Spinal cord (tissue), 10 donors: ENCODE measurements at places on chromosomes 2 and 18.

DNA sequence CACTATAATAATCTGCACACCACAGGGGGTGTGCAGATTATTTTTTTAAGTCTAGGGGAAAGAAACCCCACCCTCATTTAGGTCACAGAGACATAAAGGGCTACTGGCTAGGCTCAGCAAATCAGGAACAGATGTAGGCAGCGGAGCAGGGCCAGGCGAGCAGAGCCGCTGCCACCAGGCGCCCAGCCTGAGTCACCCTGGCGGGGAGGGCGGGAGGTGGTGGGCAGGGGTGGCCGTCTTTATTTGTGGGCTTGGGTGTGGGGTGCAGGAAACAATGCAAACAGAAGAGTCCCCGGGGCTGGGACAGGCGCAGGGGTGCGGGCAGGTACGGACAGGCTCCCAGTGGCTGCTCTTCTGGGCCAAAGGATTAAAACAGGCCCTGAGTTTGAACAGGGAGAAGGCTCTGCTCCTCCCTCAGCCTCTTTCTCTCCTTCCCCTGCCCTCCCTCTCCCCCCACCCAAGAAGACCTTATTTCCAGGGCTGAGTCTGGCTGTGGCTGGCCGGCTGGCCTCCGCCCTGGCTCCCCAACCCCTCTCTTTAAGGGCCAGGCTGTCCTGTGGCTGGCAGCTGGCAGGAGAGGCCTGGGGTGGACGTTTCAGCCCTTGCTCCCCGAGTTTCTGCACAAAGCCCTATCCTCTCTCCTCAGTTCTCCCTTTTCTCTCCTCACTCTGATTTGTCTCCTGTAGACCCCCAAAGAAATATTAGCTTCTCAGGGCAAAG, 142.9 kb upstream of the SMAD2 start:
- no peak for DNase-seq

DNA sequence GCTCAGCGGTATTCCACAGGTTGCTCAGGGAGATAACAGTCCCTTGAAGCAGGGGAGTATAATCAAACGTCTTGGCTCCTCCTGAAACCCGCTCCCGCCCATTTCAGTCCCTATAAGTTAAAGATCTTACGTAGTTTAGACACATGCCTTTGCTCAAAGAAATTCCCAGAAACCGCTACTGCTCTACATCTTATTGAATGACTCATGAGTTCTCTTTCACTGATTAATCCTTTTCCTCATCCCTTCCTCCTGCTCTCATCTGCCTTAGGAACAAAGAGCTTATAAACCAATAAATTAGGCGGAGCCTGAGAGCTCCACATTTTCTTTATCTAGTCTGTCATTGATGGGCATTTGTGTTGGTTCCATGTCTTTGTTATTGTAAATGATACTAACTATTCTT, 4.2 kb upstream of the SERPINB4 start:
- DNase-seq, result no peak

DNA sequence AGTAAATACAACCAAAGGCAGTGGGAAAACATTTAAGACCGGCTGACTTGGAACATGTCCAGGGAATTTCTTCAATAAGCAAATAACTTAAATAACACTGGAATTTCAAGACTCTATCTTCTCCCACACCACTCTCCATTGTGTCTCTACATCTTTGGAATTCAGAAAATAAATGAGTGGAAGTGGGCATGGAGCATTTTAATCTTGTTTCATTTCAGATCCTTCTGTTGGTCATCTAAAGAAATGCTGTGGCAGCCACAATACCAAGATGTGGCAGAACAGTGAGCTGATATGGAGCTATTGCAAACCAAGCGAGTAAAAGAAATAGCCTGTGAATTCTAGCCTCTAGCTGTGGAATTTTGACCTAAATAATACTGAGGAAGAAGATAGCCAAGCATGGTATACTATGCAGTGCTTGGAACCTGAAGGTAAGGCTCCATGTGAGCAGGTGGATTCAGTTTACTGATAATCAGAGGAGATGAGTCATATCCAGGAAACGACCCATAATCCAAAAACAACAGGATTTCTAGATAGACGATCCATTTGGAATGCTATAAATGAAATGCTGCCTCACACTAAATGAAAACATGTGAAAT, 157.1 kb upstream of the SCN7A start:
- DNase-seq, result no peak

DNA sequence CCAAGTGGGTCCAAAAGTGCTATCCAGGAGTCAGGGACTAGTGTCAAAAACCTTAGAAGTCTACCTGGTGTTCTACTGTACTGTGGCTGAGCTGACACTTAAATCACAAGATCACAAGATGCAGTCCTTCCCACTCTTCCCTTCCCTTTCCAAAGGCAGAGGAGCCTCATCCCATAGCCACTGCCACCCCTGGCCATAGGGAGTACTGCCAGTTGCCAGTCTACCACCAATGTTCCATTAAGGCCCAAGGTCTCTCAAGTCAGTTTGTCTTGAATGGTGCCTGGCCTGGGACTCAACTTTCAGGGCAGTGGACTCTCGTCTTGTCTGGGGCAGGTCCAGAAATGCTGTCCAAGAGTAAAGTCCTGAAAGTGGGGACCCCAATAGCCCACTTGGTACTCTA, 585.6 kb downstream of the NUP35 start:
- no peak for DNase-seq

DNA sequence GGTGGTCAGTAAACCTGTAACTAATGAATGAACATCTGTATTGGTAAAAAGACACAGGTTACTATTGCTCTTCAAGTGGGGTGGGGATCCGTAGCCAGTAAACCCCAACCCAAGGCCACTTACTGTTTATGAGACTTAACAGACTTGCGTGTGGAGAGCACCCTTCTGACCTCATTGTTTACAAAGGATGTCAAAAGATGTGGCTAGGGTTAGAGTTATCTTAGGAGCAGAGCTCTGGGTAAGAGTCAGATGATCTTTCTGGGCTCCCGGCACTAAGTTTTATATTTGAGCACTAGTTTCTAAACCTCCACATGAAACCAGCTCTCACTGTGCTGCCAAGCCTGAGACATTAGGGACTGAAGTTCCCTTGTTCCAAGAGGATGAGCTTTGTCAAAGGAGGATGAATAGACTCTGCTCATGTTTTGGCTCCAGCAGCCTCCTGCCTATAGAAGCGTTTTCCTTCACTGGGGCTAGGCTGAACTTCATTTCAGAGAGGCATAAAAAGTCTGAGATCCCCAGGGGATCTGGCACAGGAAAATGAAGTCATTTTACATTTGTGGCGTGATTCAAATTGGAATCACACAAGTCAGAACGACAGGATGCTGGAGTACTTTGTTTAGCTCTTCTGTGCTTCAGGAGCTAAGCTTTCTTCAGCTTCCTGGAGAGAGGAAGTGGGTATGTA, 403.1 kb upstream of the TRIB2 start:
- DNase-seq, result no peak

DNA sequence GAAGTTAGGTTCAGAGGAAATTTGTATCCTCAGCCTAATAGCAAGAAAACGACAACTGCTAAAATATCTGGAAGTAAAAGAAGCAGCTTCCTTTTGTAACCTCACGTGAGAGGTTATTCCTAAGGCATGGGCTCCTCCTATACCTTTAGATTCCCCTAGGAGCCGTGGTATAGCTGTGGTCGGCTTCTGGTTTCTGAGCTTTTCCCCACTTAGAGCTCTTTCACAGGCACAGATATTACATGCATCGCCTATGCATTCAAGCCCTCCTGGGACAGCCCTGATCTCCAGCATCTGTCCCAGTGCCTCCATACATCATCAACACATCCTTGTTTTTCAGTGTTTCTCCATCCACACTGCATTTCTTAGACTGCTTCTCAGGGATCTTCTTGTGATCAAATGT, 289.0 kb downstream of the ALPK2 start:
- no peak for DNase-seq

DNA sequence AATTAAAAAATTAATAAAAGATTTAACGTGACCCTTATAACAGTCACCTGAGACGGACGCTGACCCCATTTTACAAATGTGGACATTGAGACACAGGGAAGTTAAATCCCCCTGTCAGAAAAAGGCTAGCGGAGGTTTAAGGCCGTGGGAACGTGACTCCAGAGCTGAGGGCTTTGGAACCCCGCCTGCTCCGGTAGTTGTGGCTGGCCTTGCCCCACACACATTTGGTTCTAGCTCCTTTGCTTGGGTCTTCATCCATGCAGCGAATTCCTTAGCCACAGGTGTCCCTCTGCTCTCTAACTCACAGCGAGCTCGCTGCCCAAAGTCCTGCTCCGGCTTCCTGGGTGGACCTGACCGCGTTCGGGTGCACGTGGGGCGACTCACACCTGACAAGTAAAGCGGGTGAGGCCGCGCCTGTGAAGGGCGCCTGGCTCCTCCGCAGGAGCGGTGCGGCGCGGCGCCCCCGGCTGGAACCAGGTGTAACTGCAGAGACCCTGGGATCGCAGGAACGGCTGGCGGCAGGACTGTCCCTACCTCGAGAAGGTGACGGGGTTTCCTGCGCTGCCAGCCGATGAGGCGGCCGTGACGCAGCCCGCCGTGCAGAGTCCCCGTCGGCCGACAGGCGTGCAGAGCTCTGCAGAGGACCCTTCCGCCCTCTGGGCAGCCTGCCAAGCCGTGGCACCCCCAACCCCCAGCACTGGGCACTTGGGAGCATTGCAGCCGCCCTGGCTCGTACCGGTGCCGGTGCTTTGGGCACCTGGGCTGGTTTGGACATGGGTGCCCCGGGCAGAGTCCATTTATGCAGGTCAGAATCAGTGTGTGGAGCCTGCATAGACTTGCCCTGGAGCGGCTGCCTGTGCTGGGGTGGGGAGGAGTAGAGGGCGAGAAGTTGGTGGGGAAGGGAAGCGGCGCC, 2.4 kb upstream of the PROC start:
- DNase-seq, result no peak

DNA sequence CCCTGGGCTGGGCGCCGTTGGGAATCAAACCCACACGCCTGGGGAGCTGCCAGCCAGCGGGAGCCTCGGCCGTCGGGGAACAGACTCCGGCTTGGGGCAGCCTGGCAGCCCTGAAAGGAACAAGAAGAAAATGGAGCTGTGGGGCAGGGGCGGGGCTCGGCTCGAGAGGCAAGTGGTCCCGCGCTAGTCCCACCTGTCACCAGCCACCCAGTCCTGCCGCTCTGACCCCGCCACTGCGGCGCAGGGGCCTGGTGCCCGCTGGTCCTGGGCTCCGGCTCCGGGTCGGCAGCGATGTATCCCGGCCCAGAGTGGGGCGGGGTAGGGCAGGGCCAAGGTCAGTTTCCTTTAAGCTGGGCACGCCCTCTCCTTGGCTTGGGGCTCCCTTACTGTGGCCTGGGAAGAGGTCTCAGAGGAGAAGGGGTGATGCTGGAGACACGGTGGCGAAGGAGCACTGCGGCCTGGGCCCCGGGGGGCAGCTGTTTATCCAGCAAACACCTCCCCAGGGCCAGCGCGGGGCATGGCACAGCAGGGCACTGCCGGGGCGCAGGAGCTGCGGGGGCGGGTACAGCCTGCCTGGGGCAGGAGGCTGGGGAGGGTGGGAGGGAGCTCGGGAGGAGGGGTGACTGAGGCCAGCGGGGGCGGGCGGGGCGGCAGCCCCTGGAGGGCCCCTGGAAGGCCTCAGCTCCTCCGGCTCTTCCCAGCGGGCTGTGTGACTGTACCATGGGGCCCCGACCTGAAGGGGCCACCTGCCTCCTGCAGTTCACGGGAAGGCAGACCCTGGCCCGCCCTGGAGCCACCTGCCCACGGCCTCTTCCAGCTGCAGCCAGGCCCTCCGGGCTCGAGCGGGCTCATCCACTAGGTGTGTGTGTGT, 15.6 kb downstream of the ODC1 start:
- DNase-seq, result no peak

DNA sequence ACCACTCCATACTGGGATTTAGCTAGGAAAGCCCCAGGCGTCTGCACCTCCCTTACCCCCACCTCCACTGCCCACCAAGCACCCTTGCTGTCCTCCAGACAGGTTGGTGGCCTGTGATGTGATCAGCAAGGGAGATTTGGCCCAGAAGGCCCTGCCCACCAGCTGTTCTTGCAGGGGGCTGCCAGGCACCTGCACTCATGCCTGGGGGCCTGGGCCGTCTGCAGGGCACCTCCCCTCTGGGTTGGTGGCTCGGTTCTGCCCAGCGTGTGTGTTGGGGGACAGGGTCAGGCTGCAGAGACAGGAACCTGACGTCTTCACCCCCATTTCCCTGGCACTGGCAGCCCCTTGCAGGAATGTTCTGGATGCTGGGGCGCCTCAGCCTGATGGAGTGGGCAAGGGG, 5.8 kb downstream of the DNMT3A start:
- no peak for DNase-seq

DNA sequence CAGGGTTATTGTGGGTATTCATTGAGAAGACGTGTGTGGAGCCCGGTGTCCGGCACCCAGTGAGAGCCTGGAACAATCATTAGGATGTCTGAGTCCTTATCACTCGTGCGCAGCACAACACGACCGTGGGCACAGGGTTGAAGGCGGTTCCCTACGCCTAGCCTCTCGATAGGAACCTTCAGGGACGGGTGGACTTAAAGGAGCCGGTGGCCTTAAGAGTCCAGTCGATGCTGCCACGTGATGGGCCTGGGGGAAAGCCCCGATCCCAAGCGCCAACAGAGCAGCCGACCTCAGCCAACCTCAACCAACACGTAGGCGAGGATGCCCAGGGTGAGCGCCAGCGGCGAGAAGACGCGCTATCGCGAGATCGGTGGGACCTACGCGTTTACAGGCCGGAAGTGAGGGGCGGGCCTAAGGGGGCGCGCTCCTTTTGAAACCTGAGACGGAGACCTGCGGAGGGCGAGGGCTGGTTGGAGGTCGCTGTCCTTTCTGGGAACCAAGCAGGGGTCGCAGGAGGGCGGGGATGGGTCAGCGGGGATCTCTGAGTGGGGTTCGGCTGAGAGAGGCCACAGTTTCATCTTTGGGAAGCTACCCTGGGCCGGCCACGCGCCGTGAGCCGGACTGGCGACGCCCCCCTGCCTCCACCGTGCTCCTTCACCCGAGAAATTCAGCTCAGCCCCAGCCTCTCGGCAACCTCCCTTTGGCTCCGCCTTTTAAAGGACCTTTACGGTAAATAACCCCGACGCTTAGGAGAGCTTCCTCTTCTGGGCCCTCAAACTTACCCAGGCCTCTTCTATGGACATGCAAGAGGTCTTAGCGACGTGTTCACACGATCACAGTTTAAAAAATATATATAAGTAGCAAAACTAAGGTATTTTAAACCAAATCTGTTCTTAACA, 28.3 kb downstream of the WNT10A start:
- peak; percentile 81 for DNase-seq

GRCh38 chr2:112727276-112728028, 6.6 kb downstream of the NT5DC4 start:
- no peak for DNase-seq

DNA sequence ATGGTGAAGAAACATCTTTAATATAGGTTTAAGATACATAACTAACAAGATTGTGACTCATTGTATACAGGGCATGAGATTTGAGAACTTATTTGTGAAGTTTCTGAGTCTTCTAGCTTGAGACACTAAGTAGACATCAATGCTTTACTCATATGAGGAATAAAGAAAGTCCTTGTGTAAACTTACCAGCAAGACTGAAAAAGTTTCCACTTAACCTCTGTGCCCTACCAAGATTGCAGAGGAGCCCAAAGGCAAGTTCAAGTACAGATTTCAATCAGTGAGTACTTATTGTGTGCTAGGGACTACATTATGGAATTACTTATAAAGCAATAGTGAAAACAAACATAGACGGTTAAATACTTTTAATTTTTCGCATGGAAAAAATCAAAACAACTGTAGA, 1041.2 kb upstream of the CELF4 start:
- DNase-seq, result no peak
